ENCODE measurements at places on chromosomes 16 and 17.
A peak's percentile ranks its signal among the peaks of the same experiment; 100 is the strongest.

DNA sequence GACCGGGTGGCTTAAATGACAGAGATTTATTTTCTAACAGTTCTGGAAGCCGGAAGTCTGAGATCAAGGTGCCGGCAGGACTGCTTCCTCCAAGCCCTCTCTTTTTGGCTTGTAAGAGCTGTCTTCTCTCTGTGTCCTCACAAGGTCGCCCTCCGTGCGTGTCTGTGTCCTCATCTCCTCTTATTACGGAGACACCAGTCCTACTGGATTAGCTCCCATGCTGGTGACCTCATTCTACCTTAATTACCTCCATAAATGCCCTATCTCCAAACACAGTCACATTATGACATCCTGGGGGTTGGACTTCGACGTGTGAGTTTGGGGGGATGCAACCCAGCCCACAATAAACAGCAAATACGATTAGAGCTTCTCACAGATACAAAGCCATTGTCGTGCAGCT is 161.5 kb downstream of the FOXL1 start:
- no peak for DNase-seq

DNA sequence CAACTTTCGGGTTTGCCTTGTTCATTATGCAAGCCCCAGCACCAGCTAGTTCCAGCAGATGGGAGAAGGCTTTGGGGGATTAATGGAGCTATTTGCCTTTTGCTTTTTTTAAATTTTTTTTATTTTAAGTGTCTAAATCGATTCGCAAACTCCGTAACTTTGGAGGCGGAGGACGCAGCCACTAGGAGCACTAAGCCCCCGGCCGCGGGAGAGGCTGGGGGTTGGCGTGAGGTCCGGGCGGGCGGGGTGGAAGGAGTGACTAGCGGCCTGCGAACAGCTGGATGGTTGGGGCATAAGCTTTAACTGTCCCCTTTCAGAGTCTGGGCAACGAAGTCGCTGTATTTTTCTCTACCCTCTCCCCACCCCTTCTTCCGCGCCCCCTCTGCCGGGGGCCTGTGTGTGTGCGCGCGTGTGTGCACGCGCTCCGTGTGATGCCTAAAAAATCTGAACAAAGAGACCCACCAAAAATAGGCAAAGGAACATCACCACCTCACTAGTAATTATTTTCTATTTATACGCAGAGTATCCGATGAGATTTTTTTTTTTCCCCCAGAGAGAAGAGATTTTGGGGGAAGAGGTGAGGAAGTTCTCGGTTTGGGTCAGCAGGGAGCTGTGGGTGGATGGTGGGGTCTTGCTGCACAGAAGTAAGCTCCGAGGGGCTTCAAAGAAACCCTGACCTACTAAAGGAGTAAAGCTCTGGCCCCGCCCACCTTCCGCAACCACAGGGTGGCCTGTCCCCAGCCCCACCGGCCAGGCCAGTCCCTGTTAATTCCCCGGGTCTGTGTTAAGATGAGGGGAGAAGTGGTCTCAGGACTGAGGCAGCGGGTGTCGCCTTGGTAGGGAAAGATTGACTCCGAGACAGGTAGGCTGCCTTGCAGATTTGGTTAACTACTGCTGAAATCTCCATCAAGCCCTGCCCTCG is 2.3 kb downstream of the SHISA9 start:
- DNase-seq, result no peak

DNA sequence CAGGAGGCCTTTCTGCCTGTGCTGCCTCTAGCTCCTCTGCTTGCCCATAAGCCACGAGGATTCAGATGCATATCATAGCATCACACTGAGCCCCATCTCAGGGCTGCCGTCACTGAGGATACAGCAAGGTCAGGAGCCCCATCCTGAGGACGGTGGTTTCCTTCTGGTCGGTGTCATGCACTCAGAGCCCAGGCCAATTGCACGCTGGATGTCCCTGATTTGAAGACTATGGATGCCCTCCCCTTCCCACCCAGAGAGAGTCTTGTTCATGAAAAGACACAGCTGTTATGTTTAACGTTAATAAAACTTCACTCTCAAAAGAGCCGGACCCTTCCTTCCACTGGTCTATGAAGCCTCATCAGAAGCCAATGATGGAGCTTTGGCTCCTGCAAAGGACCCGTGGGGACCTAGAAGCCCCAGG is 19.9 kb downstream of the COTL1 start:
- no peak for DNase-seq

DNA sequence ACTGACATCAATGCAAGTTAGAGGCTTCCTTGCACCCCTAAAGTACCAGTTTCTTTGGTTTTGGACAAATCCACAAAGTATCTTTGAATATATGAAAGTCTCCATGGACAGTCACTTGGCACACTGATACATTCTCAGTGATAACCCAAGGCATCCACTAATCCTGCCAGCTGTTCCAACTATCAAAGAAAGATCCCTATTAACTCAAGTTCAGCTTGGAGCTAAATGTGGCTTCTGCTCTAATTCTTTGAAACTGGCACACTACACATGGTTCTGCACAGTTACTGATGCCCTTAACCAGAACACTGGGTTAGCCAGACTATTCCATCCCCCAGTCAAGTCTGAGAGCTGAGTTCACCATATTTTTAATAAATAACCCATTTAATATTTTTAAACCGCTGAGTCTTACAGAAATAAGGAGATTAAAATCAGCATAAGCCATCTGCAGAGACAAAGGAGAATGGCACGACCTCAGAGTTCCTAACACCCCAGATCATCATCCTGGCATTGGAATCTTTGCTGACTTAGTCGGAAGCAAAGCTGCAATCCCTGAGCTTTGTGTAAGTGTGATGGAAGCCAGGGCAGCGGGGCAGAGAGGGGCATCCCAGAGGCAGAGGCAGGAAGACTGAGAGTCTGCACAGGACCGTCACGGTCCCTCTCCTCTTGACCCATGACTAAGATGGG is 6.3 kb downstream of the CACNG1 start:
- DNase-seq, result no peak

- no peak for DNase-seq
Observed at GRCh38 chr17:51365090-51365489, 104.7 kb downstream of the UTP18 start.

- no peak for DNase-seq
Observed at GRCh38 chr16:57916735-57917438, 54.0 kb downstream of the CNGB1 start.

- no peak for DNase-seq
Observed at GRCh38 chr16:57530522-57531252, 5.7 kb downstream of the CCDC102A start.

DNA sequence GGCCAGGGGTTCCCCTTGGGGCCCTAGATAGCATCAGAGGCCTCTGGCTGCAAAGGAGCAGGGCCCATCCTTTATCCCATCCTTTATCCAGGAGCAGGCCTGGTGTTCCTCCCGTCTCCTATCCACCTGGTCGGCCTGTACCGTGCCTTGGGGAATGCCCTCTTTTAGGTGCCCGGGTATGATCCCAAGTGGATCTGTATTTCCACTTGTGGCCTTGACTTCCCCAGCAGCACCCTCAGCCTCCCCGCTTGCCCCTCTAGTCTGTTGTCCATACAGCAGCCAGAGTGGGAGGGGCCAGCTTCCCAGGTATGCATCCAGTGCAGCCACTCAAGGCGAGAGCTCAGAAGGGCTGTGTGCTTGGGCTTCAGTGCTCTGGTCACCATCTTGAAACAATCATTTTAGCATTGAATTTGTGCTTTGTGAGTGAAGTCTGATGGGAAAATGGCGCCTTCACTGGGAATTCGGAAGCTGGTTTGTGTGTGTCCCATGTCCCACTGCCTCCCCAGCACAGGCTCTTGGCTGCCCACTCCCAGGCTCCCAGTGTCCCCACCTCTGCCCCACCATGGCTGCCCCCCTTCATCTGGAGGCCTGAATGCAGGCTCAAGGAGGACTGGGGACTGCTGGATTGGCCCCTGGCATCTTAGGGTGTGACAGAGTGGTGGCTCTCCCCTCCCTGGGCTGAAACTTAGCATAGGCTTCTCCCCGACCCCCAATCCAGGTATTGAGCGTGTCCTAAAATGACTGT is 3.3 kb upstream of the RNF112 start:
- DNase-seq, result no peak

- peak; percentile 49 for DNase-seq
Observed at GRCh38 chr17:67520252-67520906, 143.3 kb downstream of the PITPNC1 start.

- no peak for DNase-seq
Observed at GRCh38 chr16:81864646-81865382, 85.7 kb downstream of the PLCG2 start.

DNA sequence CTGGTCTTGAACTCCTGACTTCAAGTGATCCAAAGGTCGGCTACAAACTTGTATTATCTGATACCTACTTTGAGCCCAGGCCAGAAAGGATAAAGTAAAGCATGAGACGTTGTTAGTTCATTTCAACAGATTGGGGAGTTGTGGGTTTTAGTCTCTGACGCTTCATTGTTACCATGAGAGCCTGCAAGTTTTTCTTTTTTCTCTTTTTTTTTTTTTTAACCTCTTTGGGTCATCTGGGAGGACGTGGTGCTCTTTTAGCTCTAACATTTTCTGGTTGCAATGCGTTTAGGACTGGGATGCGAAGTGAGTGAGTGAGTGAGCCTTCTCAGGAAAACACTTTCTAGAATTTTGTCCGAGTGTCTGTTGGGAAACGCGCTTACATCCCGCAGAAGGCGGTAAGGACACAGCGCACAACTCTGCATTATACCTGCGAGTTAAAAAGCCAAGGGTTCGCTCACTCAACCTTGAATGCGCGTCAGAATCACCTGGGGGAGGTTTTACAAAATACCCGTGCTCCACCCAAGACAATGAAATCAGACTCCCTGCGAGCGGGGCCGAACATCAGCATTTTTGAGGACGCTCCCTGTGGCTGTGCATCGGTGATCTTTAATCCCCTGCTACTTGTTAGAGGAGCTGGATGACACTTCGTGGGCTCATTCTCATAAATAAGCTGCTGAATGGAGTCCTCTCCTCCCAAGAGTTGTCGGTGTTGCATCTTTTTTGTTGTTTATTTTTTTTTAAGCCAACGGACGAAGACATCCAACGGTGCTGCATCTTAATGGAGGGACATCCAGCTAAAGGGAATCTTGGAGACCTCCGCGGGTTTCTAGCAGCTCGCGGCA is 629 bp upstream of the RNF135 start:
- DNase-seq, result peak; percentile 47

DNA sequence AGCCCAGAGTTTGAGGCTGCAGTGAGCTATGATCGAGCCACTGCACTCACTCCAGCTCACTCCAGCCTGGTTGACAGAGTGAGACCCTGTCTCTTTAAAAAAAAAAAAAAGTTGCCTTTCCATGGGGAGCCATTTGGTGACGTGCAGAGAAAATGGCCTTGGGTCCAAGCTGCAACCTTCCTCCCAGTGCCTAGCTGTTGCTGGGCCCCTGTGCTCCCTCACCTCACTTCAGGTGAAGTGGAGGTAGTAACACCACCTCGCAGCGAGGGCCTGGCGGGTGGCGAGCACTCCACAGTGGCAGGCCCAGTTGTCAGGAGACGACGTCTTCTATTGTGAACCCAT is 17.4 kb downstream of the SYT17 start:
- no peak for DNase-seq

DNA sequence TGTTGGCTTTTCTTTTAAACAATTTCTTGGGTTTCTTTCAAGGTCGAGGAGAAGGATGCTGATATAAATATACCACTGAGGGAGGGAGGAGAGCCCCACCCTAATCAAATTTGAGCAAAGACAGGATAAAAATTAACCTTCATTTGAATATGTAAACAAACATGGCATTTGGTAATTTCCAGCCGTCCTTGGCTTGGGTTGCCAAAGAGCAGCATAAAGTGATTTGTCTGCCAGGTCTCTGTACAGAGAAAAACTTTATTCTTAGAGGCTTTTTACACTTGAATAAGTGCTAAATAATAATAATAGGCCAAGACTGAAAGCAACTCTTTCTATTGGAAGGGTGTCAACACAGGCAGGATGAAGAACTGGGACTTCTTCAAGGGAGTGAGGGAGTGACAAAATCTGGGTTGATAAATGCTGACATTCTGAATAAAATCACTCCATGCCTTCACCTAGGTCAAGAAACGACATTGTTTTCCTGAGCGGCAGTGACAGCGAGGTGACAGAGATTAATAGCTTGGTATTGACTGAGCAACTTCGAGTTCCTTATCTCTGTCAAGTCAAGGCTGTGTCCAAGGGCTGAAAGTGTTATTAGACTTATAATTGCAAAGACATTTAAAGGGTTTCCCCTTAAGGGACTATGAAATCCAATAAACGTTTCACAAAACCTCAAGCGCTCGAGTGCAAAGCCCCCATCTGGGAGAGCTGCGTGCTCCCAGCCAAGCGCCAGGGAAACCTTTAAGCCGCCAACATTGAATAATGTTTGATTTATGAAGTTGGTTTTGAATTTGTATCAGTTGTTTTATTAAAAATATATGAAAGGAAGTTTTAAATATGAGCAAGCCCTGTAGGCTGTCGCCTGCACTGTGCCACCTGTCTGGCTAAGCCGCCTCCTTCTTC is 269.5 kb upstream of the N4BP1 start:
- no peak for DNase-seq

Data from GM03348 (cell line).